A549 treated with dexamethasone at 1 μM for 4 hours (cell line): ENCODE measurements at places on chromosomes 11 and 22. TPM values are rescaled to one million over a fixed set of nuclear protein-coding genes. Genes with fewer than 3 reads are reported as not detected.

CNGA4 gene
- 0.06 to 0.09 TPM (median 0.07 TPM) in 5 replicates for total RNA-seq

BEST1 gene
- total RNA-seq, result 1.3 to 5.6 TPM (median 1.6 TPM) in 5 replicates

BRSK2 gene
- total RNA-seq, result 3.9 to 7.2 TPM (median 5.8 TPM) in 5 replicates

C1QTNF6 gene
- total RNA-seq, result 6.6 to 12.4 TPM (median 10.8 TPM) in 5 replicates

CCDC116 gene
- 0.06 to 0.14 TPM (median 0.09 TPM) in 3 of 5 replicates, not detected in the others for total RNA-seq

CADM1 gene
- total RNA-seq, result 21.8 to 30.6 TPM (median 25.2 TPM) in 5 replicates

RAB36 gene
- total RNA-seq, result 6.1 to 8.3 TPM (median 7.7 TPM) in 5 replicates

PATE2 gene
- total RNA-seq, result not detected in 5 replicates

TRIOBP gene
- 24.9 to 36.3 TPM (median 32.0 TPM) in 5 replicates for total RNA-seq
